ENCODE measurements at places on chromosomes 4 and X.

DNA sequence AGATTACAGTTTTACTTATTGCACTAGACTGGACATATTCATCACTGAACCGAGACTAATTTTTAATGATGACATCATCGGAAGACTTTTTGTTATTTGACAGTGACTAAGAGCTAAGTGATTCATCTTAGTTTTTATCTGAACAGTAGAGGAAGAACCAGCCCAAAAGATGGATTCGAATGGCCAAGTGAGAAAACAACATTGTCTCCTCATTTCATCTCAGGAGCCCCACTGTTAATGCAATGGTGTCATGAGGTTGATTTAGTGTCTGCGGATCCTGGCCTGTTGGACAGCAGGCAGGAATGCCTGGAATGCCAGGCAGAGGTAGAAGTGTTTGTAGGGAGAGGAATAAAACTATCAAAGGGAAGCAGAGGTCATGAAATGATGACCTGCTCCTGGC is 37.8 kb upstream of the HPF1 start:
- DNase-seq, result no peak

GRCh38 chr4:28675582-28675981 is 1814.9 kb downstream of the STIM2 start:
- DNase-seq, result no peak

DNA sequence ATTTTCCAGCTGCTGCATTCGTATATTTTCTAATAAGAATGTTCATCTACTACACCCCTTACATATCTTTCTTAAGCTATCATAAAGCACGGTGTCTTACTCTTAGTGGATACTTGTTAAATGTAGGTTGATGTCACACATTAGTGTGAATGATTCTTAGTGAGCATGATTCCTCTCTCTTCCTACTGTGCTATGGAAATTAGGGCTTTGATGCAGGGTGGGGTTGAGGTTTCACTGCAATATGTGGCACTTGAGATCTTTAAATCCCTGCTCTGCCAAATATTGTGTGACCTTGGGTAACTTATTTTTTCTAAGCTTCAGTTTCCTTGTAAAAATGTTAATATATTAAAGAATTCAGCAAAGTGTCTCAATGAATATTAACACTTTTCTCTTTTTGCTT is 188.4 kb downstream of the PDGFRA start:
- no peak for DNase-seq

DNA sequence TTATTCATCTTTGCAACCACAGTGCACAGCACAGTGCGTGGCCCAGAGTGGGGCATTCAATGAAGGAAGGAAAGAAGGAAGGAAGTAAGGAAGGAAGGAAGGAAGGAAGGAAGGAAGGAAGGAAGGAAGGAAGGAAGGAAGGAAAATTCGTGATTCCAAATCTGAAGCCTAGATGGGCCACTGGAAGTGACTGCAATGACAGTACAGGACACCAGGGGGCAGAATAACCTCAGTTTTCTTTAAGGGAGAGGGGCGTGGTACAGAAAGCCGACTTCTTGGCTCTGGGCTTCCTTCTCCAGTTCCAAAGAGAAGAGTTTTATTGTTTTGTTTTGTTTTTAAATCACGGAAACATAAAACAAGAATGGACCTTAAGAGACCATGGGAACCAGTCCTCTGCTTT is 47.8 kb downstream of the APLN start:
- peak; percentile 66 for DNase-seq

DNA sequence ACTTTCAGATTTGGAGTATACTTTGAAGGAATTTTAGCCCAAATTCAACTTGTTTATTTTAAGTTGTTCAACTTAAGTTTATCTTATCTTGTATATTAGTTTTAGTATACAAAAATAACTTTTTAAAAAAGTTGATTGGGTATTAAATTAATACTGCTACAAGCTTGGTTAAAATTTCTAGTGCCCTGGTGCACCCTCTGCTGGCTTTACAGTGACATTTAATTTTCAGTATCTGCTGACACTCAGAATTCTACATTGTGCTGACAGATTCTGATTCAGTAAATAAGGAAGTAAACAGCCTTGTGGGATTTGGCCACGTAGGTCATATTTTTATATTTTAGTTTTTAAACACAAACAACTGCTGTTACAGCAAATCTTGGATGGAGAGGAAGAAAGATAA is 2.9 kb downstream of the EDA start:
- DNase-seq, result no peak

DNA sequence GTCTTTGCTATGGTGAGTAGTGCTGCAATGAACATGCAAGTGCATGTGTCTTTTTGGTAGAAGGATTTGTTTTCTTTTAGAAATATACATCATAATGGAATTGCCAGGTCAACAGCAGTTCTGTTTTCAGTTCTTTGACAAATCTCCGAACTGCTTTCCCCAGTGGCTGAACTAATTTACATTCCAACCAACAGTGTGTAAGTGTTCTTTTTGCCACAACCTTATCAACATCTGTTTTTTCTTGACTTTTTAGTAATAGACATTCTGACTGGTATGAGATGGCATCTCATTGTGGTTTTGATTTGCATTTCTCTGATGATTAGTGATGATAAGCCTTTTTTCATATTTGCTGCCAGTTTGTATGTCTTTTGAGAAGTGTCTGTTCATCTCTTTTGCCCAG is 406.3 kb downstream of the DTHD1 start:
- no peak for DNase-seq

GRCh38 chrX:39159921-39160507 is 358.8 kb downstream of the MID1IP1 start:
- DNase-seq, result no peak

- DNase-seq, result no peak
Observed at GRCh38 chrX:87528487-87528886, 10.9 kb downstream of the KLHL4 start.

GRCh38 chr4:41361794-41362526 is 105.2 kb downstream of the UCHL1 start:
- DNase-seq, result no peak

- no peak for DNase-seq
Observed at GRCh38 chr4:2574009-2574408, 37.6 kb downstream of the FAM193A start.

GRCh38 chr4:148261848-148262247 is 180.4 kb downstream of the NR3C2 start:
- DNase-seq, result no peak

DNA sequence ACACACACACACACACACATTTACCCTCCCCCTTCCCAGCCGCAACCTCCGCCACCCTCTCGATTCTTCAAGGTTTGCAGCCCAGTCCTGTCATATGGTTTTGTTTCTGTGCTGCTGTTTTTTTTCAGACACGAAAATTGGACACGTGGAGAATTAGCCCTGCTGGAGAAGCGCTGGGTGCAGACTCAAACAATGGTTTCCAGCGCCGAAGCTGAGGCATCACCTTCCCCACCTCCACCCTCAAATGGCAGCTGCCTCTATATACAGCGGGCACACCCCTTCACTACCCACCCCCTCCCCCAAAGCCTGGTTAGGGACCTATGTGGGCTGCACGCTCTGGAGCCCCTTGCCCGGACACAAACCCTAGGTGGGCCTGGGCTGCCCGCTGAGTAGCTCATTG is 87.9 kb downstream of the BCOR start:
- no peak for DNase-seq

GRCh38 chr4:105546086-105546485 is 6.3 kb upstream of the ARHGEF38 start:
- DNase-seq, result no peak

DNA sequence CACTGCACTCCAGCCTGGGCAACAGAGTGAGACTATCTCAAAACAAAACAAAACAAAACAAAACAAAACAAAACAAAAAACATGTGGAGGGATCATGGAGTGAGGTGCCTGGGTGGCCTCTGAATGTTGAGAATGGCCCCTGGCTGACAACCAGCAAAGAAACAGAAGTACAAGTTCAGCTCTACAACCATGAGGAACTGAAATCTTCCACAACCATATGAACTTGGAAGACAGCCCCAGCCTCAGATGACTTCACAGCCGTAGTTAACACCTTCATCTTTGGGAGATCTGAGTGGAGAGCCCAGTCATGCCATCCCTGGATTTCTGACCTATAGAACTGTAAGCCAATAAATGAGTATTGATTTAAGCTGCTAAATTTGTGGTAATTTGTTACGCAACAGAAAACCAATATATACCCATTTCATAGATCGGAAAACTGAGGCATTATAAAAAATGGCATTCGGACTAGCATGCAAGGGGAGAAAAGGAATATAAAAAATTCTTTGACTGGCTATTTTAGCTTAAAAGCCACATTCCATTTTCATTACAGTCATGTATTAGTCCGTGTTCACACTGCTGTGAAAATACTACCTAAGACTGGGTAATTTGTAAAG is 138.7 kb upstream of the RAPGEF2 start:
- no peak for DNase-seq

- no peak for DNase-seq
Observed at GRCh38 chr4:113447769-113448168, 313.8 kb downstream of the CAMK2D start.

DNA sequence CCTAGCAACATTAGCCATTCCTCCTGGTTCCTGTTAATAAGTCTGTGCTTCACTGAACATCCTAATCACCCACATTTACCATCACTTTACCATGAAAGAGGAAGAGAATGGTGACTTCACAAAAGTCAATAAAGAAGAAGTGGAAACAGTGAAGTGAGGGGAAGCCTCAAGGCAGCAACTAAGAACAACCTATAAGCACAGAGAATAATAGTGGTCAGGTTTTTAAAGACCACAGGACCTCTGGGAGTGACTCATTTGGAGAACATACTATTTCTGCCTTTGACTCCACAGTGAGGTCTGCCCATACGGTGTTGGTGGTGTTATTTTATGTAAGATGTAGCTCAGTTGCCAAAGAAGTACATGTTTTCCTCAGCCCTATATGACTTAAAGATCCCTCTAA is 86.0 kb upstream of the TET2 start:
- DNase-seq, result no peak

DNA sequence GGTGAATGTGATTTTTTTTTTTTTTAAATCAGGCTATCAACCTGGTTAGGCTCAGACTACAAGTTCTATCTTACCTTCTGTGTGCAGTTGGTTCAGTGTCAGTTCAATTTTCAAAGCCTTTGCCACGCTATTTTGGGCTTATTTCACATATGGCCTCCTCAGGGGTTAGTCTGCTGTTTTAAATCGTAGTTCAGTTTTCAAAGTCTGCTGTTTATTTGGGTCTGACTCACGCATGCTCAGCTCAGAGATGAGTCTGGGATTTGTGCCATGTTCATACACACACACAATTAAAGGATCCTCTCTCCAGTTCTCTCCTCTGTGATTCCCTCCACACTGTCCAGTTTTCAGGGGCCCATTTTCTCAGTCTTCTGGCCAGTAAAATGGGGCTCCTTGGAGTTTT is 32.3 kb upstream of the ZFX start:
- no peak for DNase-seq

DNA sequence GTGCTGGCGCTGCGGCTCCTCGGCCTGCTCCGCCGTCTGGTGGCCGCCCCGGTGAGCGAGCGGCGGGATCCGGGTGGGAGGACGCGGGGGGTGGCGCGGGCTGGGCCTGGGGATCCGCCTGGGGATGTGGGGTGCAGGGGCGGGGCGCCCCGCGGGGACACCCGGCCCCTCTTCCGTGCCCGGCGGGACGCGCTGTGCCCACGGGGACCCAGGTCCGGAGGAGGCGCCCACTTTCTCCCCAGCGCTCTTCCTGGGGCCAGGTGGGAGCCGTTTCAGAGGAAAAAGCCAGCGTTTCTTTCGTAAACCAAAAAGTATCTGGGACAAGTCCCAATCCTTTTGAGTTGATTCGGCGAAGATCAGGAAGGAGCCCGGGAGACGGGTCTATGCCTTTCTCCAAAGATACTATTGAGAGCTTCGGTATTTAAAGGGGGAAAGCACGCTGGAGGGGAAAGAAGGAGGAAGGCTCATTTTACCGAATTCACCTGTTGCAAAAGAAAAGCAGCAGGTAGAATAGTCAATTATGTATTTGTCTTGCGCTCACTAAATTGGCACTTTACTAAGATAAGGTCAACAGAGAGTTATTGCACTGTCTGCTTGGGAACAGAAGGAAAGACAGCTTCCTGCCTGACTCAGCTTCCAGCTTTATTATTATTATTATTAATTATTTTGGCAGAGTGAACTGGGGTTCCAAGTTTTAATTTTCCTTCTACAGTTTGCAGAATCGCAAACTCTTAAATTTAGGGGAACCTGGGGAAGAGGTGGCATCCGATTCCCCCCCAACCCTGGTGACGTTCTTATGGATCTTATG is 81.5 kb upstream of the CD99 start:
- DNase-seq, result no peak

- no peak for DNase-seq
Observed at GRCh38 chrX:52359614-52360232, 9.1 kb upstream of the XAGE2 start.

DNA sequence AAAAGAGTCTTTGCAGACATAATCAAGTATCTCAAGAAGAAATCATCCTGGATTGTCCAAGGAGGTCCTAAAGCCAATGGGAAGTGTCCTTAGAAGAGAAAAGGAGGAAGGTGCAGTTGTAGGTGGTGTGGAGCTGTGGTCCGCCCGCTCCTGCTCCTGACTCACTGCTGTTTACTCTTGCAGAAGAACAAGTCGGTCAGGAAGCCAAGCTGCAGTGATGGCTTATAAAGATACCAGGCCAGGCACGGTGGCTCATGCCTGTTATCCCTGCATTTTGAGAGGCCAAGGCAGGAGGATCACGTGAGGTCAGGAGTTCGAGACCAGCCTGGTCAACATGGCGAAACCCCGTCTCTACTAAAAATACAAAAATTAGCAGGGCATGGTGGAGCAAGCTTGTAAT is 66.4 kb upstream of the ATP6AP2 start:
- DNase-seq, result no peak

- DNase-seq, result no peak
Observed at GRCh38 chrX:67700602-67701001, 156.8 kb downstream of the AR start.

DNA sequence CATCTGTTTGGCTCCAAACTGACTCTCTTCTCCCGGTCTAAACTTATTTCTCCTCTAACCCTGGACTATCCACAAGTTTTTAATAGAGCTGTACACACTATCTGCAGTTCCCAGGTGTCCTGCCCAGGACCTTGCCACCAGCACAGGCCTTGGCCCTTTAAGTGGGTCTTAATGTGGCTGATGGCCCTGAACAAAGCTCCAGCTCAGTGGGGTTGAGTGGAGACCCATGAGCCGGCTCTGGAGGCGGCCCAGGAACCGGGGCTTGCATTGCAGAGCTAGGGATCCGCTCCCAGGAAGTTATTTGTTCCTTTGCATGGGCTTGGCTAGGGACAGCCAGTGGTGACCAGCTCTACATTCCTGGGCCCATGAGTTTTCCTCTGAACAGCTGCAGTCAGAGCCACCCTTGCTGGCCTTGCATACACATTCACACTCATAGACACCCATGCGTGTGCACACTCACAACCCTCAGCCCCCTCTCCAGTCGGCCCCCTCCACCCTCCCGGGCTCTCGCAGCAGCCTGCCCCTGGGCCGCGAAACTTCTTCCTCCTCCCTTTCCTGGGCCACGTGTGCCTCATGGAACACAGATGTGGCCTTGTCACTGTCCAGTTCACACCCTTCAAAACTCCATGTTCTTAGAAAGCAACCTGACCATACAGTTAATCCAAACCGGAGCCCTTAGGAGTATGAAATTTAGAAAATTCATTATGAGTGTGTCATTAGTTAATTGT is 58.2 kb downstream of the GPR143 start:
- DNase-seq, result no peak

- DNase-seq, result no peak
Observed at GRCh38 chrX:31178064-31178768, 106.4 kb upstream of the FTHL17 start.

All from SK-N-MC (cell line).